ENCODE measurements at places on chromosomes 3 and 15.

GRCh38 chr15:75530169-75530568, 48.9 kb downstream of the PTPN9 start:
- DNase-seq = no peak

DNA sequence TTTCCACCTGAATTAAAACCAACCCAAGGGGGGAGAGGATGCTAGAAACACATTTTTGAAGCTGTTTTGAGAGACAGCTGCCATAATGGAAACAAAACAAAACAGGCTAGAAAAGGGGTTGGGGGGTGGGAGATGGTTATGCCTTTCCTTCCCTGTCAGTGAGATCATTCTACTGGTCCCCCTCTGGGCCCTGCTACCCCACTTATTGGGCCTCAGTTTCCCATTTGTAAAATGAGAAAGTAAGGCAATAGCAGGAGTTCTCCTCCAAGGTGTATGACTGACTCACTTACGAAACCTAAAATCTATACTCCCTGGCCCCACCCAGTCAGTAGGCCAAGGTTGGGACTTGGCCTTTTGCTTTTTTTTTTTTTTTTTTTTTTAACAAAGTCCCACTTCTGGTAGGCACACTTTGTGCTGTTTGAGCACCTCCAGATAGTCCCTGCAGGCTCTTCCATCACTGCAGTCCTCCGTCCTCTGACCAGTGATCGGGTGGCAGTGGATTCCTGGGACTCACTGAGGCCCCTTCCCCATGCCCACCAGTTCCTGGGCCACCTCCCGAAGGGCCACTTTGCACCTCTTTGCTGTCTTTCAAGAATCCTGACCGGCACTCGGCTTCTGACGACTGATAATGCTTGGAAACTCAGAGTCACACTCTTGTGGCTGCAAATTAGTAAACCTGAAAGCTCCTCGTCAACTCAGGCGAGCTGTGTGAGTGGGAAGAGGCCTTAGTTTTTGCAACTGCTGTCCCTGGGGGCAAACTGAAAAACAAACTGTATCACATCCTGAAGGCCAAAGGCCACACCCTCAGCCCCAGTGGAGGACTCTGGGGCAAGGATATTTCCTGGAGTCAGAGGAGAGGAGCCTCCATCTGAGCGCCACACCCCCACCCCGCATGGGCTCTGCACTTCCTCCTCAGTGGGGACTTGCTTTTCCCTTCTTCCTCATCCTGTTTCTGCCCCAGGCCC, 6.7 kb upstream of the PSTPIP1 start:
- no peak for DNase-seq

DNA sequence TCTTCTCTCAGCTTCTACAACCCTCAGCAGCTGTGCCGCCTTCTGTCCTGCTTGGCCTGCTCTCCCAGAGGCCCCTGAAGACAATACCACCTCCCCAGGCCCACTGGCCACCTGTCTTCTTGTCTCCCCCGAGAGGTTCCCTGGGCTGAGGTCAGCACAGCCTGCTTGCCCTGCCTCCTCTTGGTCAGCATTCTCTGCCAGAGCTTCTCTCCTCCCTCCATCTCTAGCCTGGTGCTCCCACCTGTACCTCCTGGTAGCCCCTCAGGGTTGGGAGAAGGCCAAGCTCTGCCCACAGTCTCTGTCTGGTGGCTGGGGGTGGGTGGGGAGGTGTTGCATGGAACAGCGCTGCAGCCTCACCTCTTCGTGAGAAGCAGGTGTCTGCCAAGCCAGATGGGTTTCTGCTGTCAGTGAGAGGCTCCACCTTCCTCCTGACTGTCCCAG, 5.6 kb upstream of the ISLR start:
- DNase-seq = no peak

DNA sequence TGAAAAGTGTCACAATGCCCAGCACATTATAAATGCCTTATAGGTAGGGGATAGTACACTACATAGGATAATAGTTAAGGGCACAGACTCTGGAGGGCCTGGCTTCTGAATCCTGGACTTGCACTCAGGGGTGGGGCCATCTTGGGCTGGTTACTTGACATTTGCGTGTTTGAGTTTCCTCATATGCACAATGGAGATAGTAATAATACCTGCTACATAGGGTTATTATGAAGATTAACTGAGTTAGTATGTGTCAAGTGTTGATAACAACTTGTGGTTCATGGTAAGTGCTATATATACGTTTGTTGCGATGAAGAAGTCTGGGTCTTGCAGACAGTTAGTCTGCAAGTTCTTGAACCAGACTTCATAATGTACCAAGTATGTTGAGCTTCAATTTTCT, 37.0 kb downstream of the MITF start:
- DNase-seq = no peak

DNA sequence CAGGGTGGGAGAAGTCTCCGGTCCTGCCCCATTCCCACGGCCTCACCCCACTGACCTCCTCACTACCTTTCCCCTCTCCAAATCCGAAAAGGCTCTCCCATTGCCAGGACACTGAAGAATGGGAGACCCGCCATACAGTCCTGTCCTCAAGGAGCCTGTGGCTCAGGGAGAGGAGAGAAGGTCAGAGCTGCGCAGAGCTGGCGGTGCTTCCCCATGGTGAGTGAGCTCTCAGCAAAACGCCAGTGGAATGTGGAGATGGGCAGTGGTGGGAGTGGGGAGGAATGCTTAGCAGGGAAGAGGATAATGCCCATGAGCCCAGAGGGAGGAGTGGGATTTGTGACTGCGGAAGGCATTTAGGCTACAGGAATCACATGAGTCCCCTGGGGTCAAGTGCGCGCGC, 20.1 kb downstream of the FAM43A start:
- DNase-seq = no peak

DNA sequence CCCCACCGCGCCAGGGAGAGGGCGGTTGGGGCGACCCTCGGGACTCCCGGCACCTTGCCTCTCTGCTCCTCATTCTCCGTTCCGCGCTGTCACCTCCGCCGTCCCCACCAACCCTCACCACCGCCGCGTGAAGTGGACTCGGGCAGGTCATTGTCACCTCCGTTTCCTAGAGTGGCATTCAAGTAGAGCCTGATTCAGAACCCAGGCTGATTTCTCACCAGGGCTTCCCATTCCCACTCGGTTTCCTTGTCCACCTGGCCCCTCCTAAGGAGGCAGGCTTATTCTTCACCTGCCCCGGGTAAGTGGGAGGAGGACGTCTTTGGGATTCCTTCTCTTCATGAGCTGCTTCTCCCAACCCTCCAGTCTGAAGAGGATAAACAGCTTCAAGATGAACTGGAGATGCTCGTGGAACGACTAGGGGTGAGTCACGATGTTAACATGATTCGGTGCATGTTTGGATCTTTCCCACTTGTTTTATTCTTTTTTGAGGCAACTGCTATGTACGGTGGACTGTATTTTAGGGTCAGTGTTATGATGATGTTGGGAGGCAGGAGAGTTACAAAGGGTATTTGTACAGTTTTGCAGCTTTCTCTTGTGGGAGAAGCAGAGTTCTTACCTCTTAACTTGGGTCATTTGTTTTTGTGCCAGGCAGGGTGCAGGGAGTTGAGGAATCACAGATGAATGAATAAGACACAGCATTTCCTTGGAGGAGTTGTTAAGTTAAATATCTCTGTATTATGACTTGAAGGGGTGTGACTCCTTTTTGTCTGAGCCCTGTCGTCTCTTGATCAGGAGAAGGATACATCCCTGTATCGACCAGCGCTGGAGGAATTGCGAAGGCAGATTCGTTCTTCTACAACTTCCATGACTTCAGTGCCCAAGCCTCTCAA, 692 bp downstream of the PSMD2 start:
- DNase-seq = no peak

GRCh38 chr3:20326541-20326940, 140.5 kb upstream of the SGO1 start:
- DNase-seq = no peak

DNA sequence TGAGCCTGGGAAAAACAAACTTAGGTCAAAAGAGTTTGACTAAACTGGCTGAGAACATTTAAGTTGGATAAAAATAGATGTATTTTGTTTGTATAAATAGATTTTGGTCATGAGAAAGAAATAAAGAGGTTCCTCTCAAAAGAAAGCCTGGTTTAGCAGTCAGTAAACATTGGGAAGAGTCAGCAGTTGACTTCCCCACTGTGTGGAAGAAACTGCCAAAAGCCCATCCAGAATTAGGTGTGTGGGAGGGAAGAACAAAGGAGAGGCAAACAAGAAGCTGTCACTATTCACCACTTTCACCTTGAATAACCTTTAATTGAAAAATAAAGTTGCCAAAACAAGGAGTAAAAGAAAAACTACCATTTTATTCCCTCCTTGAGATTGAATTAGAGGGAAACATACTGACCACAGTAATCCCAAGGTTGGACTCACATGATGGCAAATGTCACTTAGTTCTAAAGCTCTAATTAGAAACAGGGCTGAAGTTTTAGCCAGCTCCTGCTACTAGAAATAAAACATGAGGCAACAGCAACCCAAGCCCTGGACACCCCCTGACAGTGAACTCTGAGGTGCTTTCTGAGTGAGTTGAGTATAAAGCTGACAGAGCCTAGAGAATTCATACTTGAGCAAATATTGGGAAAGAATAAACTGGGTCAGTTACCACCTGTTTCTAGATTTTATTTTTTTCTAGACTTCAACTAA, 139.3 kb downstream of the SERPINI1 start:
- DNase-seq = no peak

DNA sequence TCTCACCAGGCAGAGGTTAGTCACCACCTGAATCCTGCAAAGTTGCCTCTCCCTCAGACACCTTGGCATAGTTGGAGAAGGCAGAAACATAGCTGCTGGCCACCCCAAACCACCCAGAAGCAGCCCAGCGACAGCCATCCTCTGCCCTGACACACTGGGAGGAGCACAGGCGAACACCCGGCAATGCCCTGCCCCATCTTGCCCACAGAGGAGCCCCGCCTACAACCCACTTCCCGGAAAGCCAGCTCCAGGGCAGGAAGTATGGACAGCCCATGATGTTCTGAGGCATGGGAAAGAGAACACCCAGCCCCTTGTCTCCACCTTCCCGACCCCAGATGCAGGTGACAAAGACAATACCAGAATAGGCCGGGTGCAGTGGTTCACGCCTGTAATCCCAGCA, 12.6 kb upstream of the SHISA5 start:
- no peak for DNase-seq

DNA sequence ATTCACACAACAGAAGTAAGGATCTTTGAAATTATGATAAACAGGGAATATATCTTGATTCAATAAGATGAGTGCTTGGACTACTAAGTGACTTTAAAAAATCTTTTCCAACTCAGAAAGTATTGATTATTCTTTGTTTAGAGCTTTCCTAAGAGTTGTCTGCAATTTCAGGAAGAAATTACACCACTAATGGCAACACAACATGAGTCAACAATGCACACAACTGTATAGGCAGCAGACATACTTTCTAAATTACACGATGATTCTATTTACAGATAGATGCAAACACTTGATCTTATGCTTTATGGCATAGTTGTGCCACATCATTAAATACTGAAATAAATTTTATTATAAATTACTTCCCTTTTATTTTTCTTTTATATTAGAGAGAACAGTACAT, 4.4 kb downstream of the NAA50 start:
- DNase-seq = no peak

GRCh38 chr3:40653001-40653400, 128.2 kb downstream of the ZNF621 start:
- DNase-seq = no peak

- DNase-seq = no peak
Observed at GRCh38 chr3:72338942-72339669, 509.1 kb downstream of the SHQ1 start.

DNA sequence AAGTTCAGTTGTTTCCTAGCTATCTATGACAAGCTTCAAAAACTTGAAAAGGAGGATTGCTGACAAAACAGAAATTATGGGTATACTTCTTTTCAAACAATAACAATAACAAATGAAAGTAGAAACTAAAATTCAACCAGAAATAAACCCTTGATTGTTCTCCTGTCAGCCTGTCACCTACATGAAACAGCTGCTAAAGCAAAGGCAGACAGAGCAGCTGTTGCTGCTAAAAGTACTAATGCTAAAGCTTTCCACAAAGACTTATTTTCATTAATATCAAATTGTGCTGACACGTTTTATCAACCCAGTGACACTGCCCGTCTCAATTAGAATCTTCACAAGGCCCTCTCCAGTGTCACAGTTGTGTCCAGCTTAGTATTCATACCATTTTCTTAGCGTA, 533.2 kb upstream of the GBE1 start:
- DNase-seq = no peak

- DNase-seq = no peak
Observed at GRCh38 chr3:72380193-72380592, 468.1 kb downstream of the SHQ1 start.

DNA sequence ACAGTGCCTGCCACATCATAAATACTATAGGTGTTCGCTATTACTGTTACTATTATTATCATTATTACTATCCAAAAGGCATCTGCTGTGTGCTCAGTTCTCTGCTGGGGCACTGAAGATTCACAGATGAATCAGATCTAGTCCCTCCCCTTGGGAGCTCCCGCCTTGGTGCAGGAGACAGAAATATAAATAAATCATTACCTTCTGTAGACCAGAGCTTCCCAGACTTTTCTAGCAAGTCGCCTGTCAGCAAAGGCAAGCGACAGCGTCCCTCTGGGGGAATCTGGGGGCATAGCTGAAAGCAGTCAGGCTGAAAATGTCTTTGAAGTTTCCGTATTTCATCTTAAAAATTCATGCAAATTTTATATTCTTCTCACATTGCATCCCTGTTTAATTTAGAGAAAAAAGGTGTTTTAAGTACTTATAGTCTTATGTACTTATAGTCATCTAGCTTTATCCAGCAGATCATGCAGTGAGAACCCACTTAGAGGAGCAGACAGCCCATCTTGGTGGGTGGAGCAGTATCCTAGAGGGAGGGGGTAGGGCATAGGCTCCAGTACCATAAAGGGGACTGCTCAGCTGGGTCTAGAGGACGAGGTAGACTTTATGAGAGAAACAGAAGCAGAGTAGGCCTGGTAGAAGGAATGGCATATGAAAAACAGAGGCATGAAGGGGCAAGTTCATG, 10.4 kb upstream of the BRPF1 start:
- no peak for DNase-seq

All from NCI-H1436 (cell line).